Activated CD4-positive, alpha-beta memory T cell treated with anti-CD3 and anti-CD28 coated beads for 36 hours (primary cell): ENCODE measurements at places on chromosomes 3 and 15. TPM values are rescaled to one million over a fixed set of nuclear protein-coding genes. Genes with fewer than 3 reads are reported as not detected.

The EFHB gene
- 0.57 TPM for total RNA-seq

The FRMD5 gene
- 0.31 TPM for total RNA-seq

The ABHD17C gene
- total RNA-seq = 6.1 TPM

The TRAIP gene
- total RNA-seq = 25.3 TPM

The NLGN1 gene
- not detected for total RNA-seq

The RTP3 gene
- total RNA-seq = not detected

The FMN1 gene
- not detected for total RNA-seq

The C3orf52 gene
- 3.3 TPM for total RNA-seq

The CISH gene
- total RNA-seq = 319 TPM

The GRK7 gene
- total RNA-seq = not detected

The EPHB3 gene
- total RNA-seq = 0.07 TPM

The SCN11A gene
- total RNA-seq = 0.05 TPM

The KLHL6 gene
- 65.2 TPM for total RNA-seq

The CCR8 gene
- 0.48 TPM for total RNA-seq

The KNG1 gene
- not detected for total RNA-seq

The CD96 gene
- 37.9 TPM for total RNA-seq

The MORC1 gene
- not detected for total RNA-seq

The OIP5 gene
- 11.1 TPM for total RNA-seq

The LOXL1 gene
- total RNA-seq = 3.3 TPM

The CCR2 gene
- total RNA-seq = 2.2 TPM

The MAGEL2 gene
- not detected for total RNA-seq

The NEK11 gene
- 1.3 TPM for total RNA-seq

The GPR27 gene
- total RNA-seq = 1.2 TPM

The CLDN16 gene
- total RNA-seq = not detected

The ZBED2 gene
- 610 TPM for total RNA-seq

The LRRC49 gene
- 0.46 TPM for total RNA-seq

The TF gene
- 0.44 TPM for total RNA-seq

The CPN2 gene
- not detected for total RNA-seq

The PTX3 gene
- not detected for total RNA-seq

The VEPH1 gene
- not detected for total RNA-seq

The WDR49 gene
- not detected for total RNA-seq

The TRPM1 gene
- total RNA-seq = not detected

The TTLL13 gene
- 0.73 TPM for total RNA-seq

The GABRB3 gene
- total RNA-seq = 0.17 TPM

The CD80 gene
- 3.7 TPM for total RNA-seq

The ALG1L2 gene
- not detected for total RNA-seq

The RFT1 gene
- total RNA-seq = 35.0 TPM

The GOLGA6A gene
- total RNA-seq = not detected

The GPR62 gene
- total RNA-seq = not detected

The LRCH3 gene
- total RNA-seq = 51.1 TPM

The GUCA1C gene
- total RNA-seq = not detected

The CHRD gene
- 0.21 TPM for total RNA-seq

The KIF23 gene
- total RNA-seq = 63.1 TPM

The NAA80 gene
- 18.8 TPM for total RNA-seq

The TRIM42 gene
- not detected for total RNA-seq

The GHSR gene
- not detected for total RNA-seq

The ESYT3 gene
- 0.19 TPM for total RNA-seq

The CCK gene
- total RNA-seq = not detected

The CASR gene
- total RNA-seq = 0.14 TPM

The PGBD4 gene
- 2.3 TPM for total RNA-seq
